ENCODE measurements at places on chromosomes 5 and 9. TPM values are rescaled to one million over a fixed set of nuclear protein-coding genes. Genes with fewer than 3 reads are reported as not detected.

Gene PNPLA7
- 1.1 TPM for total RNA-seq

Gene FGF18
- not detected for total RNA-seq

Gene GFRA3
- total RNA-seq, result not detected

Gene HRH2
- not detected for total RNA-seq

Gene ARL15
- 16.0 TPM for total RNA-seq

Gene IL13
- total RNA-seq, result not detected

Gene TMEM38B
- 14.4 TPM for total RNA-seq

Gene CYFIP2
- 15.2 TPM for total RNA-seq

Gene COL15A1
- 0.08 TPM for total RNA-seq

Gene SMIM33
- not detected for total RNA-seq

Gene WDR31
- 1.8 TPM for total RNA-seq

Gene CA9
- not detected for total RNA-seq

Gene PDCD1LG2
- total RNA-seq, result 32.0 TPM

Gene CCNJL
- total RNA-seq, result not detected

Gene ADAMTS12
- 43.5 TPM for total RNA-seq

Gene ADRB2
- 3.1 TPM for total RNA-seq

Gene ZBED3
- 2.0 TPM for total RNA-seq

Gene MLANA
- not detected for total RNA-seq

Gene PCDHA1
- 0.12 TPM for total RNA-seq

Gene C9orf153
- total RNA-seq, result not detected

Gene CATSPER3
- not detected for total RNA-seq

Gene TMEM8B
- total RNA-seq, result 12.0 TPM

Gene PRDM9
- not detected for total RNA-seq

Gene DNAH5
- total RNA-seq, result 1.5 TPM

Gene NPR3
- total RNA-seq, result 40.4 TPM

Gene ECSCR
- 1.1 TPM for total RNA-seq

Gene NTNG2
- total RNA-seq, result 0.41 TPM

Gene EPB41L4B
- total RNA-seq, result 0.05 TPM

Gene RETREG1
- 0.09 TPM for total RNA-seq

Gene RALGDS
- 12.4 TPM for total RNA-seq

Gene IL4
- not detected for total RNA-seq

Gene CCL27
- 0.54 TPM for total RNA-seq

Gene CKS2
- total RNA-seq, result 121 TPM

Gene CLIC3
- total RNA-seq, result 14.8 TPM

Gene UNC13B
- total RNA-seq, result 23.5 TPM

Gene CHSY3
- total RNA-seq, result 0.18 TPM

Gene GCNT4
- 12.5 TPM for total RNA-seq

Gene PCDHB9
- total RNA-seq, result 2.6 TPM

Gene MARCOL
- total RNA-seq, result not detected

Gene BTNL8
- not detected for total RNA-seq

Gene PTGR1
- 57.9 TPM for total RNA-seq

Gene ISCA1
- total RNA-seq, result 24.5 TPM

Gene PALM2AKAP2
- 32.7 TPM for total RNA-seq

Gene LMNB1
- 26.6 TPM for total RNA-seq

Gene OR1Q1
- total RNA-seq, result not detected
